ENCODE measurements at places on chromosomes 3 and 15.

DNA sequence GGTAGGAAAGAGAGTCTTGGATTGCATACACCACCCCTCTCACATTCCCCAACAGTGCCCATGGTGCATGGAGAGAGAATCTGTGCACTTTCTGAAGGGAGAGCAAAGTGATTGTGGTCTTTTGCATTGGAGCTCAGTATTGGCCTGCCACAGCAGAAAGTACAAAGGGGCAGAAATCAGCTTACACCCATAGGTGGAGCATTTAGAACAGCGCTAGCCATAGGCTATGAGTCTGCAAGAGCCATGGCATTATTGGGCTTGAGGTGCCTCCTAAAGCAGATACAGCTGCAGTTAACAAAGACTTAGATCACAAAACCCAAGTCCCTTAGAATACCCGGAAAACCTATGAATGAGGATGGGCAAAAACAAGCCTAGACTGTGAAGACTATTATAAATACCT lies 21.8 kb downstream of the SI start:
- DNase-seq, result no peak

DNA sequence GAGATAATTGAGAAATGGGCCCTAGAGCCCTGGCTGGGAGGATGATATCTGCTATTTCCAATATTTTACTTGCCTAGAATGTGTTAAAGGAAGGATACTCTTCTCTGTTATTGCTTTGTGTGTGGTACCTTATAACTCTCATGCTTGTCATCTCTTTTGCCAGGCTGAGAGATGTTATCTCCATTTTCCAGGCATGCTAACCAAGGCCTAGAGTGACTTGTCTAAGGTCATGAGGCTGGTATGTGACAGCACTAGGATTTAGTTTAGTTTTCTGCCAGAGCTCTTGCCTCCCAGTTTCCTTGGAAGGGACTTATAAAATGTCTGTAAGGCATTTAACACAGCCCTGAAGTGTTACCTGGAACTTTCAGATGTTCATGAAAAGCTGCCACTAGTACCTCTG lies 1.4 kb downstream of the CLK3 start:
- DNase-seq, result no peak

GRCh38 chr3:126997455-126998038 lies 14.6 kb downstream of the PLXNA1 start:
- no peak for DNase-seq

GRCh38 chr3:134381831-134382442 lies 7.7 kb upstream of the AMOTL2 start:
- DNase-seq, result no peak

GRCh38 chr15:70923311-70924080 lies 30.9 kb downstream of the LRRC49 start:
- no peak for DNase-seq

DNA sequence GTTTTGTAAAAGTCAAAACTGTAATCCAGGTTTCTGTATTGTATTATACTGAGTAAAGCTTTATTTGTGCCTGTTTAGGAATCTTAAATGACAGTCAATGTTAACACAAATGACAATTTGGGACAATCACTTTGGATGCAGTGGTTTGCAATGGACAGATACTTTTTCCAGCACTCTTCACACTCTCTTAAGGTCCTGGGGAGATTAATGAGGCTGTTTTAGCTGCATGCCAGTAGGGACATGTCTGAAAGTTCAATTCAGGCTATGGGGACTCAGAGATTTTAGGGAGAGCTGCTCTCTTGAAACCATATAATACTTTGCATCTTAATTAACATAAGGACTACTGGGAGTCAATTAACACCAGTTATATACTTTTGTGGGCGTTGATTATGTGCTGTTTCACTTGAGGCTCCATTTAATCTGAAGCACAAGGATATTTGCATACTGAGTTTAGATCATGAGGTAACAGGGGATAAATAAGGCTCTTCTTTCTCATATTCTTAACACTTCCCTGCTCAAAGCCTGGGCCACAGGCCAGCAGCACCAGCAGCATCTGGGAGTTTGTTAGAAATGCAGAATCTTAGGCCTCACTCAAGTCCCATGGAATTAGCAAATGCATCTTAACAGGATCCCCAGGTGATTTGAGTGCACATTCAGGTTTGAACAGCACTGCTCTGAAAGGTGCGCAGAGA lies 972.8 kb downstream of the PLOD2 start:
- DNase-seq, result no peak

- DNase-seq, result no peak
Observed at GRCh38 chr15:78033864-78034263, 43.6 kb downstream of the TBC1D2B start.

GRCh38 chr15:48031466-48031865 lies 89.3 kb upstream of the SLC24A5 start:
- DNase-seq, result no peak

GRCh38 chr3:131350506-131350905 lies 31.1 kb upstream of the NUDT16 start:
- no peak for DNase-seq

DNA sequence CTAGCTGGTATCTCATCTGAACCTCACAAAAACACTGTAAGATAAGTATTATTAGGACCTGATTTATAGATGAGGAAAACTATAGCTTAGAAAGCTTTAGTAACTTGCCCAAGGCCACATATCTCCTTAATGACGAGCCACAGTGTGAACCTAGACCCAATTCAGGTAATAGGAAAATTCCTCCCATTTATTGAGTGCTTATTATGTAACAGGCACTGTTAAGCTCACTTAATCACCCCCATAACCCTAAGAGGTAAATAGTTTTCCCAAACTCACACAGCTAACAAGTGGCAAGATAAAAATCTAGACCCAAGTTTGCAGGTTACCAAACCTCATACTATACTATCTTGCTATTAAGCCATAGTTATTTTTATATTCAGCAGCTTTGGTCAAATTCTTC lies 7.9 kb downstream of the WDR5B start:
- DNase-seq, result no peak

DNA sequence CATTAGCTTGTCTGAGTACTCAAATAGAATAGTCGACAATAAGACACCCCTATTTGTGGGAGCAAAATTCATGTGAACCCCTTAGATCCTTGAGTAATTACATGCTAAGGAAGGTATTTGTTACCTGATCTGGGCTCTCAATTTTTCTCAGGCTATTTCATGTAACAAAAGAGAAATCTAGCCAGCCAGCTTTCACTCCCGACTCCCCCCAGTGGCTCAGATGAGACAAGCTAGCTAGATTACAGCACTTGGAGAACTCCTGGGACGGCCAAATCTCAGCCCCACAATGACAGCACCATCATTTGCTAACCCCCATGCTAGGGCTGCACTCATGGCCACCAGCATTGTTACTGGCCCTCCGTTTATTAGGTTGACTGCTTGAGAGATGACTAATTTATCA lies 41.3 kb downstream of the GLDN start:
- no peak for DNase-seq

DNA sequence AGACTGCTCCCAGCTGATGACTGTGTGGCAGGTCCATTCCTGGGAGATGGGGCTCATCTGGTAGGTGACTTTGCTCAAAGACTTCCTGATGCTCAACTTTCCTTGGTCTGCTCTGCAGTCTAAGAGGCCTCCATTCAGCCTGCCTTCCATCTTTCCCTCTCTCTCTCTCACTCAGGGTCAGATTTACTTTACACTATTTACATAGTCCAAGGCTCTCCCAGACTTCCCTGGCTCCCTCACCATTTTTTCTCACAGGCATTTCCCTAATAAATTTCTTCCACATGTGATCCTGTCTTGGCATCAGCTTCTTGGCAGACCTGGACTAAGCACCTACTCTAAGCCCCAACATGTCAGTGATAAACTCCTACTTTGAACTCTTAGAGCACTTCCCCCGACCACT lies 13.0 kb upstream of the PCCB start:
- DNase-seq, result no peak
